ENCODE measurements at places on chromosomes 13 and 19. TPM values are rescaled to one million over a fixed set of nuclear protein-coding genes. Genes with fewer than 3 reads are reported as not detected.

- DNase-seq = no peak
Measured at GRCh38 chr19:33902395-33902794, 105.7 kb downstream of the KCTD15 start.

- no peak for DNase-seq
Measured at GRCh38 chr13:74687442-74688182, 553.4 kb upstream of the KLF12 start.

DNA sequence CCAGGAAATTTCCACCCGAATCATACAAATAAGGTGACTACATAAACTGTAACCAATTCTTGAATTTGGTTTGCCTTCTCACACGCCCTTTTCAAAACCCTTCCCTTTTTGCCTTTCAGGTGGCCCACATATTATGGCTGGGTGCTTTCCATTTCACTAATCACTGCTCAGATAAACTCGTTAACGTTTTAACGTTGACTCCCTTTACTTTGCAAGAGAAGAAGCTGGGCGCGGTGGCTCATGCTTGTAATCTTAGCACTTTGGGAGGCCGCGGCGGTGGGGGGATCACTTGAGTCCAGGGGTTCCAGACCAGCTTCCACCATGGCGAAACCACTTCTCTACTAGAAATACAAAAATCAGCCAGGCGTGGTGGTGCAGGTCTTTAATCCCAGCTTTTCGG is 19.8 kb upstream of the ZNF91 start:
- DNase-seq = no peak

DNA sequence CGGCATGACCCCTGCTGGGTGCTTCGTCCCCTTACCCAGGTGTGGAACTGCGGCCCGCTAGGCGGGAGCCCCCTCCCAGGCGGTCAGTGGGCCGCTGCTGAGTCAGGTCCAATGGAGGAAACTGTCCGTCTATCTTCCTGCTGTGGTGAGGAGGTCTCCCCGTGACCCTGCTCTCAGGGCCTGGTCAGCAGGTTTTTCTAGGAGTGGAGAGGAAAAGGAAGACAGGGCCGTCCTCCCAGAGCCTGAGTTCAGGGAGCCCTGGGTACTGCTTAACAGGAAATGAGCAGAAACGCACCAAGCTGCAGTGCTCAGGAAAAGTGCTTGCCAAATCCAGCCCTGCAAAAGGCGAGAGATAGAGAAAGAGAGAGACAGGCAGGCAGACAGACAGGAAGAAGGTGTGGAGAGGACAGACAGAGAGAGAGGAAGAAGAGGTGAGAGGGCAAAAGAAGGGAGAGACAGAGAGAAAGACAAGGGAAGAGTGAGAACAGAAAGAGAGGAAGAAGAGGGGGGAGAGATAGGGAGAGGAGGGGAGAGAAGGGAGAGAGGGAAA is 10.3 kb downstream of the SH3GL1 start:
- DNase-seq = no peak

DNA sequence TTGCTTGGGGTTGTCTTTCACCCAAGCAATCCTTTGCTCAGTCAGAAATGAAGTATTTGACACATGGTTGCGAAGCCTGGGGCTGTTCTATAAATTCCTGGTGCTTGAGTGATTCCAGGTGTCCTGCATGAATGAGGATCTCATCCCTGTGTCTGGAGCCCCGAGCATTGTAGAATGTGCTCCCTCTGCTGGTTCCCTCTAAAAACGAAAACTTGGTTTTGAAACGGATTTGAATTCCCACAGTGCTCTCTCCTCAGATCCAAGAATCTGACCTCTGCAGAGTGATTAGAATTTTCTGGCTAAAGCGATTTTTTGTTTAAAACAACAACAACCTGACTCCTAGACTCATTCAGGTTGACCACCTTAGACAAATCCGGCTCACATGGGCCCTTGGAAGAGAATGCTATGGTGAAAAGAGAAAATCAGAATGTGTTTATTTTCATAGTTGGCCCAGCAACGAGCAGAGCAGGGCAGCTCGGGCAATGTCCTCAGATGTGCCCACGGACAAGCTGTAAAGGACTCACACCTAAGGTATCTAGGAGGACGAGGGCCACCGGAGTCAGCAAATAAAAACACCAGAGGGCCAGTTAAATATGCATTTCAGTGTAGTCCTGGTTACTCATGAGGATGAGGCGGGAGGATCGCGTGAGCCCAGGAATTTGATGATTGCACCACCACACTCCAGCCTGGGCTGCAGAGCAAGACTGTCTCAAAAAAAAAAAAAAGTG is 8.7 kb upstream of the ATP12A start:
- no peak for DNase-seq

DNA sequence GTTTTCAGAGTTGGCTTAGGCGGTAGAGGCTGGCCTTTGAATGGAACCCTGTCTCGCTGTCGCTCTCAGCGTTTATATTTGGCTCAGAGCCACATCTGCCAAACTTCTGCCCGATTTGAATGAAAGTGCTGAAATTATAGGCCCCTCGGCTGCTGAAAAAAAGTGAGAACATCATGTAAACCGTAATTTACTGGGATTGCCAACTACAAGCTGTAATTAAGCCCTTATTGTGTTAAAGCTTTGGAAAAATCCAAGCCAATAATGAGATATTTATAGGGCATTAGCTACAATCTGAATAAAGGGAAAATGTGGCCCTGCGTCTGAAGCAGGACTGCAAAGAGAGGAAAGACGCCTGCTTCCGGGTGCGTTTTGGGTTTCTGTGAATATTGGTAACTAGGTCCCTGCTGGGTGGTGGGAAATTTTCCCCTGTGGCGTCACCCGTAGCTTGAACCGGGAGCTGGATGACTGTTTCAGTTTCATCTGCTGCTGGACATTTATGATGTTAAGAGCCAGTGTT is 9.9 kb downstream of the DNM2 start:
- no peak for DNase-seq

GRCh38 chr13:113528813-113529180 is 38.3 kb upstream of the DCUN1D2 start:
- DNase-seq = no peak

DNA sequence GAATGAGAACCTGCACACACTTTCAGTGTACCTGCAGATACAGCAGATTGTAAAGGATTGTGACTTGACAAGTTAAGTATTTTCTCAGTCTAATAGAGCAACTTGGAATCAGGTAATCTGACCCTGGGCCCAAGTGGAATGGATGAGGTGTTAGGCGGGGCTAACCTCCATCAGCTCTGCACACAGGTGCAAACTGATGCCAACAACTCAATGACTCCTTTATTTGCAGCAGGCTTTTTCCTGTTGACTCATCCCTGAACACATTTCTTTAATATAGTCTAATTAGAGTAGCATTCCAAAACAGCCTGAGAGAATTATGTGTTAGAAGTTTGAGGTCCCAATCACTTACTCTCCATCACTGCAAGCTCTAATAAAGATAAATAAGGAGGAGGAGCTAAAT is 48.8 kb downstream of the TPT1 start:
- DNase-seq = no peak

DNA sequence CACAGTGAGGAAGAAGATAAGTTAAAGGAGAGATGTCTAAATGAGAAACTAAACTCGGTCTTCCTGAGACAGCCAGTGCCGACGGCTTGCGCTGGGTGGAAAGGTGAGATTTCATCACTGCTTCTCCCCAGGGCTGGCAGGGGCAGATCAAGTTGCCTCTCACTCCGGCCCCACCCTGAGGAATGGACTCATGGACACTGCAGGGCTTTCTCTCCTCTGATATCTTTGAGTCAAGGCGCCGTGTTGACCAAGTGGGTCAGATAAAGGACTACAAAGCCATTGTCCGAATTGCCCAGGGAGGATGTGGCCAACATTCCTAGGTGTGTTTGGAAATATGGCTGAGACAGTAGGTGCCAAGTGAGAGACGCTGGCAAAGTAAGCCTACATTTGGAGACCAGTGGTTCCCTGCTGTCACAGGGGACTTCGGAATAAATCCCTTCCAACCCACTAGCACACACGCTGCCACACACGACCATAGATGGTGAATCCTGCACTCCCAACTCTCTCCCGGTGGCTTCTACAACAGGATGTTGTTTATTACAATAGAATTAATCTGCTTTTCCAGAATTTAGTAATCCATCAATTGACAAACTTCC is 156.5 kb upstream of the TSC22D1 start:
- DNase-seq = no peak

- no peak for DNase-seq
Measured at GRCh38 chr13:23723471-23723870, 153.3 kb downstream of the TNFRSF19 start.

- DNase-seq = no peak
Measured at GRCh38 chr19:15328312-15328711, 4.0 kb downstream of the BRD4 start.

The TMED1 gene
- 17.9 TPM for total RNA-seq

DNA sequence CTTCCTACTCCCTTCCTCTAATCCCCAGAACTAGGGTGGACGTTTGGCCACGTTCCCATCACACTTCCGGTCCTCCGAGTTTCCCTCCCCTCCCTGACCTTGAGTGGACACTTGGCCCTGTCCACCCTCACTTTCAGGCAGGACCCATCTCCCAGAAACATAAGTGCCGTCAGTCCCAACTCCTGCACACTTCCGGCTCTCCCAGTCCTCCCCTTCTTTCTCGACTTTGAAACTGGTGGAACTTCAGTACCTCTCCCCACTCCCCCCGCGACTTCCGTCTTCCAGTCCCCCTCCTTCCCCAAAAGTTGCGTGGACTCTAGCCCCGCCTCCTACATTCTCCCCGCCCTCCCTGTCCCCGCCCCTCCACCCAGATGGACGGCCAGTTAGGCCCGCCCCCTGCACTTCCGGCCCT is 278 bp upstream of the ZNF274 start:
- DNase-seq = peak; percentile 97

The VSTM2B gene
- not detected for total RNA-seq

- DNase-seq = no peak
Measured at GRCh38 chr13:37598597-37598996, at the start of gene POSTN. POSTN (minus strand) TSS chr13:37598768; CDS start chr13:37598726, 42 bp downstream.

DNA sequence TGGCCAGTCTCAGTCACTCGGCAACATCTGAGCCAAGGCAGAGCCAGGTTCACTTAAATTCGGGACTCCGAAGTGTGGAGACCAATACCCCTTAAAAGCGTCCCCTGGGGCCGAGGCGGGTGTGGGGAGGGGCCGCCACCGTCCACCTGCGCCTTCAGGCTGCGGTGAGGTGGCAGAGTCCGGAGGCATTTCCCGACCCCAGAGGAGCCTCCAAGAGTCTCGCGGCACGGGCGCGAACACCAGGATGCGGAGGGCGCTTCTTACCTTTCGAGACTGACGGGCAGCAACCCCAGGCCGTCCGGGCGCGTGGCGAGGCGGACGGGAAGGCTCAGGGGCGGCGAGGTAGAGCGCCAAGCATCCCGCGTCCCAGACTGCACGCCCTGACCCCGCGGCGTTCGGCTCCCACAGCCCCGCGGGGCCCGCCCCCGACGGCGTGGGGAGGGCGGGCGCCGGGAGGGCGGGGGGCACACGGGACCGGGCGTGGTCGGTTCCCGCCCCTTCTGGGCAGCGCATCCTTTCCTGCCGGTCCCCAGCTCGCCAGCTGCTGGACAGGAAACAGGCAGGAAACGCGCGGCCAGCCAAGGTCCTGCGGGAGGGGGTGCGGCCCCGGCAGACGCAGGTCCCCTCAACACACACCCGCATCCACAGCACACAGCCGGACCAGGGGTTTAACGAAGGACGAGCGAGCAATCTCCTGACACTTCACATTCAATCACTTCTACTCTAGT is at the start of gene THSD1:
Gene THSD1, minus strand, starts transcription at position 406 of the 728 bp plus-strand sequence. CDS start 3,572 bp downstream, outside the sequence.
- peak; percentile 89 for DNase-seq

All from posterior vena cava (tissue), 2 donors.